ENCODE measurements at places on chromosomes 1 and 21.

- DNase-seq: no peak
Measured at GRCh38 chr21:14116080-14116481, 94.7 kb downstream of the LIPI start.

GRCh38 chr1:214439352-214440119 lies 111.9 kb downstream of the PTPN14 start:
- DNase-seq: peak; percentile 19

DNA sequence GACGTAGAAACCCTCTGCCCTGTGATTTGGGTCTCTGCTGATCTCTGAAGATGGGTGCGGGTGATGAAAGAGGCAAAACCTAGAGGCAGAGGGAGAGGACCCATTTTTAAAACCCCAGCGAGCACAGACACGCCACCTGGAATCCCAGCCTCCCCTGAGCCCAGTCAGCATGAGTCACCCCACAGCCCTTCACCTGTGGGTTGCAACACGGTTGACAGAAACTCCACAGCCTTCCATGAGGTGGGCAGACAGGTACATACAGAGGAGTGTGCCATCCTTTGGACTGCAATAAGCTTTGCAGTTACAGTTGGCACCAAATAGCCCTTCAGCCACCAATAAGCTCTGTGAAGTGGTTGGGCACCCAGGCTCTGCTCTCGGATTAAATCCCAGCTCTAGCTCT lies 2.1 kb upstream of the GRHL3 start:
- no peak for DNase-seq

- DNase-seq: no peak
Measured at GRCh38 chr1:117142200-117142599, 20.7 kb upstream of the TRIM45 start.

DNA sequence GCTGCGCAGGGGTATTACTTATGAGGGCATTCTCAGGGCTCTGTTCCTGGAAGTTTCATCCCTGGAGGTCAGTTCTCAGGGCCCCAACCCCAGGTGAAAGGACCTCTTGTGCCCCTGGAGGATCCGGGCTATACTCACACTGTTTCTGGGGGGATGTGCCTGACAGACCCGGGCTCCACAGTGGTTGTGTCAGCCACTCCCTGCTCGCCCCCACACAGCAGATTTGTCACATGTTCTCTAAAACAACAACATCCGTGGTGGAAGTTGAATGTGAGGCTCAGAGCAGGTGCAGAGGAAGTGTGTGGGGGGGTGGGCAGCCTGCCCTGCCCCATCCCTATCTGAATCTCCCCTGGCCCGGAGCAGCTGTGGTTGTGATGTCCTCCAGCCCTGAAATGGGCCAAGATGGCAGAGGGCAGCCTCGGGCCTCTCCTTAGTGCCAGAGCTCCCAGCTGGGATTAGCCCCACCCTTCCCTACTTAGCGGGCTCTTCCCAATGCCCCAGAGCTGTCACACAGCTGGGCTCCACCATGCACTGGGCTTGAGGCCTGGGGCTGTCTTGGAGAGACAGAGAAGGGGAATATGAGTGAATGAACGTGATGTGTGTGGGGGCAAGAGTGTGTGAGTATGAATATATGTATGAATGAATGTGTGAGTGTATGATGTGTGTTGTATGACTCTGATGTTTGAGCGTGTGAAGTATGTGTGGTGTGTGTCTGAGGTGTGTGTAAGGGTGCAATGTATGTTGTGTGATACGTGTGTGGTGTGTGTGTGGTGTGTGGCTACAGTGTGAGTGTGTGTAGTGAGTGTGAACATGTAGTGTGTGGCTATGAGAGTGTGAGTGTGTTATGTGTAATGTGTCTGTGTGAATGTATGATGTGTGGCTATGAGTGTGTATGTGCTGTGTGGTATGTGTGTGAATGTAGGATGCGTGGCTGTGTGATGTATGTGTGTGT lies 1.5 kb upstream of the FCMR start:
- peak; percentile 68 for DNase-seq

- no peak for DNase-seq
Measured at GRCh38 chr1:81689531-81689941, 111.2 kb upstream of the ADGRL2 start.

DNA sequence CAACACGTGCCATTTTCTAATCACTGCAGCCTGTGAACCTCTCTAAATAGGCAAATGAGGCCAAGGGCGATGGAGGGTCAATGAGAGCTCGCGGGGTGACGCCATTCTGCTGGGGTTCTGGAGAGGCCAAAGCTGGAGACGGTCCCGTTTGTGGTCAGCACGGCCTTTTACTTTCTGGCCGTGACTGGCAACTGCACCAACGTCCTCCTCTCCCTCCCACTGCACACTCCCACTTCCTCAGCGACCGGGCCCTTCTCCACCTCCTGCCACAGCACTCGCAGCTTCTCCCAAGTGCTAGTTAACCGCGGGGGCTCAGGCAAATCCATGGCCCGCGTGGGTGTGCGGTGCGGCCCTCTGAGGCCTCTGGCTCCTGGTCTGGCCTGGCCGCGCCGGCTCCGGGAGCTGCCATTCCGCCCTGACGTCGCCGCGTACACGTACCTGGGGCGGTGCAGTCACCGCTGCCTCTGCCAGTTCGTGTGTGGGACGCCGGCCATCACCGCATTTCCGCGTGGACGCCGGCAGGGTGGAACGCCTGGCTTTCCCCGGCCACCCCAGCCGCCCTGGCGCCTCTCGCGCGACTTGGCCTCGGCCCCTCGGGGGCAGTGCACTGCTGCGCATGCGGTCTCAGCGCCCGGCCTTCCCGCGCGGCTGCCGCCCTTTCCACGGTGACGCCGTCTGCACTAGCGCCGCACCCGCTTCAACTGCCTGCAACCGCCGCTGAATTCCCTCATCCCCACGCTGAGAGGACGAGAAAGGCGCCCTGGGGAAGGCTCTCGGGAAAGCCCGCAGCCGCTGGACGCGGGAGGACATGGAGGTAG lies 18.2 kb downstream of the OR2C3 start:
- no peak for DNase-seq

GRCh38 chr1:39431927-39432326 lies 59.5 kb upstream of the BMP8A start:
- DNase-seq: no peak

DNA sequence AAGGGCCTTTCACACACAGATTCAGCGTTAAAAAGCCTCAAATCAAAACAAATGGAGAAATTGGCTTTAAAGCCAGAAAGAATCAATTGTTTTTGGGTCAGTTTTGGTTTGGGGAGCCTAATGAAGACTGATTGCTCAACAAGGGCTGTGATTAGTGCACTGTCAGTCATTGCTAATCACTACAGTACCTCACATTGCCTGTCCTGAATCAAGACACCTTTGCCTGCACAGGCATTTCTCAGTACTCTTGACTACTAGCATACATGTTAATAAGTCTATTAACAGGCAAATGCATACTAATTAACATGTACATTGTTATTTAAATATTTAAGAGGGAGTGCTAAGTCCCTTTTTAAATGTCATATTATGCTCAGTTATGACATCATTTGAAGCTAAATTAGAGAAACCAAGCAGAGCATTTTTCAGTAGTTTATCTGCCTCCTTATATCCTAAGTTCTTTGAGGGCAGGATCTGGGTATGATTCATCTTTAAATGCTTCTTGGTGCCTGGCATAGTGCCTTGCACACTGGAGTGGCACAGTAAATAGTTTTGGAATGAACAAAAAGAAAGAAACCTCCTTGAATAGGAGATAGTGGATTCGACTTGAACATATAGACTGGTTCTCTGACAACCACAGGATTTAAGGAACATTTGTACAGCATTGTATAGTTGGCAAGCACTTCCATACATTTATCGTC lies 25.8 kb upstream of the CCN1 start:
- no peak for DNase-seq

DNA sequence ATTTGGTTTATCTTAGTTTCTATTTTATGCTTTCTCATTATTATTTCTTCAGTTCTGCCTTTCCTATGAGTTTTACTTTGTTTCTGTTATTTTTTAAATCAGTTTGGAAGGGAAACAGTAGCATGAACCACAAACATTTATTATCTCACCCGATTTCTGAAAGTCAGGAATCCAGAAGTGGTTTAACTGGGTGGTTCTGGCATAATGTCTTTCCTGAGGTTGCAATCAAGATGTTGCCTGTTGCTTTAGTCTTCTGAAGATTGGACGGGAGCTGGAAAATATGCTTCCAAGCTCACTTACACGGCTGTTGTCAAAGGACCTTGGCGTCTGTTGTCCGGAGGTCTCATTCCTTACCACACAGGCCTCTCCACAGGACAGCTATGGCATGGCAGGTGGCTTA lies 50.4 kb downstream of the SNRPE start:
- DNase-seq: no peak

- DNase-seq: no peak
Measured at GRCh38 chr1:233497679-233498078, 116.2 kb upstream of the KCNK1 start.

GRCh38 chr1:158329733-158330132 lies 1.6 kb downstream of the CD1B start:
- DNase-seq: no peak

GRCh38 chr21:37139154-37139553 lies 66.1 kb downstream of the TTC3 start:
- no peak for DNase-seq

GRCh38 chr1:179082999-179083335 lies 1.1 kb downstream of the TOR3A start:
- DNase-seq: peak; percentile 17

- no peak for DNase-seq
Measured at GRCh38 chr1:111879081-111879480, 110.4 kb downstream of the KCND3 start.

- DNase-seq: no peak
Measured at GRCh38 chr1:90474158-90474557, 242.9 kb downstream of the BARHL2 start.

DNA sequence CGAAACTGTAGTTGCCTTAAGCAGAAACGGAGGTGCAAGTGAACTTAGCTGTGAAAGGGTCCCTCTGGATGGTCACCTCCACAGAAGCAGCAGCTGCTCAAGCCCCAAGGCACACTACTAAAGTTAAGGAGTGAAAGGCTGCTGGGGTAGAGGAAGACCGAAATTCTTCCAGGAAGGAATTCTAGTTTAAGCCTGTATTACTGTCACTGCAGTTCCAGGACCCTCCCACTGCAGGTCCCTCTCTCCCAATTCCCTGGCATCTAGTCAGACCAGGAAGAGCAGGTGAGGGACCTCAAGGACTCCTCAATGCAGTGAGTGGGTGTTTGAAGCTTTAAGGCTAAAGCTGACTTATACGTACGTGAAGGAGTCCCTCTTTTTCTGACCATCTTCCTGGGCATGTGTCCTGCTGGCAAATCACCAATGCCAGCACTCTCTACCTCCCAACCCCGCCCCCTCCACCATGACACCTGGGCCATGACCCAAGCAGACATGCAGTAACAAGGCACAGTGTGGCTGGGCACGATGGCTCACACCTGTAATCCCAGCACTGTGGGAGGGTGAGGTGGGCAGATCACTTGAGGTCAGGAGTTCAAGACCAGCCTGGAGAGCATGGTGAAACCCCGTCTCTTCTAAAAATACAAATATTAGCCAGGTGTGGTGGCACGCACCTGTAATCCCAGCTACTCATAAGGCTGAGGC lies 57.2 kb downstream of the TGFBR3 start:
- no peak for DNase-seq

GRCh38 chr1:3569436-3569835 lies 41.9 kb downstream of the MEGF6 start:
- no peak for DNase-seq
